ENCODE measurements at places on chromosomes 3 and 15.
A peak's percentile ranks its signal among the peaks of the same experiment; 100 is the strongest.

- peak; percentile 38 for DNase-seq
Observed at GRCh38 chr15:82093774-82094211, 48.0 kb upstream of the MEX3B start.

GRCh38 chr3:175383371-175383770, 524.2 kb downstream of the NAALADL2 start:
- DNase-seq = no peak

GRCh38 chr3:22565393-22565792, 637.7 kb upstream of the UBE2E2 start:
- DNase-seq = no peak

GRCh38 chr3:32296251-32297204, 58.0 kb downstream of the CMTM8 start:
- DNase-seq = peak; percentile 63

DNA sequence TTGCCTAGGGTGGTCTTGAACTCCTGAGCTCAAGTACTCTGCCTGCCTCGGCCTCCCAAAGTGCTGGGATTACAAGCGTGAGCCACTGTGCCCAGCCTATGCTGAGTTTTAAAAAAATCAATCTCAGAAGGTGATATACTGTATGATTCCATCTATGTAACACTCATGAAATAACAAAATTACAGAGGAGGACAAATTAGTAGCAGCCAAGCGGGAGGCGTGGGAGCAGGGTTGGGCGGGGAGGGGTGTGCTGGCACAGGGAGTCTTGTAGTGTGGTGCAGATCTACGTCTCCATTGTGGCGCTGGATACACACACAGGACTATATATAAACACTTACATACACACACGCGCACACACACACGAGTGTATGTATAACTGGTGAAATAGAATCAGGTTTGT, 80.6 kb upstream of the LINGO1 start:
- no peak for DNase-seq

GRCh38 chr3:118991775-118992174, 42.9 kb downstream of the IGSF11 start:
- DNase-seq = no peak

DNA sequence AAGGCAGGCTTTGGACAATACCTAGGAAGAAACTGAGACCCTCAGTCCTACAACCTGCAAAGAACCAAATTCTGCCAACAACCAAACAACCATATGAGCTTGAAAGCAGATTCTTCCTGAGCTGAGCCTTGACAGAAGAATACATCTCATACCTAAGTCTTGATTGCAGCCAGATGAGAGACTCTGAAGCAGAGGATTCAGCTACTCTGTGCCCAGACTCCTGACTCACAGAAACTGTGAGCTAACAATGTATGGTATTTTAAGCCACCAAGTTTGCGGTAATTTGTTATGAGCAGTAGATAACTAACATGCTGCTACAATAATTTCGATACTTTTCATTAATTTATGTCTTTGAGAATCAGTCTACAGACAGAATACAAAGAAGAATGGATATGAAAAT, 325.1 kb upstream of the CBLB start:
- no peak for DNase-seq

DNA sequence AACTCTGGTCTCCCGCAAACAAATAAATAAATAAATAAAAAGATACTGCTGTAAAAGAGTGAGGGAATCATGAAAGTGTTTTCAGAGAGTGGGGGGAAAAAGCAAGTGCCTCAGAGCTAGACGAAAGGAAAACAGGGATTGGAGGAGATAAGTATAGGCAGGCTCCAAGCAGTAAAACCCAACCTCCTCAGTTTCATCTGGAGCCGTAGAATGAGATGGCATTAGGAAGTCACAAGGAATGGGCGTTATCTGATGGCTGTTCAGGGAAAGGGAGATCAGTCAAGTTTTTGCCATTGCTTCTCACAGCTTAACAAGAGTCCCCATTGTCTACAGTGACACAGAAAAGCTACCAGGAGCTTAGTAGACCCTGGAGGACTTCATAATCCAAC, 451.5 kb upstream of the PPP2R3A start:
- DNase-seq = no peak

- no peak for DNase-seq
Observed at GRCh38 chr3:23455775-23456174, 252.6 kb downstream of the UBE2E2 start.

DNA sequence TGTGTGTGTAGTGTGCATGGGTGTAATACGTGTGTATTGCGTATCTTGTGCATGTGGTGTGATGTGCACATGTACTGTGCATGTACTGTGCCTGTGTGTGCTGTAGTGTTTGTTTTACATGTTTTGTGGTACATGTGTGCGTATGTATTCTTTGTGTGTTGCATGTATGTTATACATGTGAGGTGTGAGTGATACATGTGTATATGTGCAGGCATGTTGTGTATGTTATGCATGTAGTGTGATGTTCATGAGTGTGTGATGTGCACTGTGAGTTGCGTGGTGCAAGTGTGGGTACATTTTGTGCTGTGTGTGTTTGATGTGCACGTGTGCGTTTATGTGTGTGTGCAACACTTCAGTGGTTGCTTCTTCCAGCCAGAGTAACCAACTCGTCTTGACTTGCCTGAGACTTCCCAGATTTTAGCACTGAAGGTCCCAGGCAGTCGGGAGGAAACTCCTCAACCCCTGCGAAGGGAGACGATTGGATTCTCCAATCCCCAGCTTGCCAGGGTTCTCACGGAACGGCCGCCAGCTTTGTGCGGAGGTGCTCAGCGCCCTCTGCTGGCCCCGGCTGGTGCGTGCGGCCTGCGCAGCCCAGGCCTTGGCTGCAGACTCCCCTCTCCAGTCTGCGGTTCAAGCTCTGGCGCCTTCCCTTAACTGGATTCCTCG, 3.6 kb downstream of the GALNT15 start:
- DNase-seq = peak; percentile 73

- no peak for DNase-seq
Observed at GRCh38 chr3:74420538-74421124, 193.8 kb downstream of the CNTN3 start.

- no peak for DNase-seq
Observed at GRCh38 chr3:11739123-11739522, 95.4 kb upstream of the VGLL4 start.

DNA sequence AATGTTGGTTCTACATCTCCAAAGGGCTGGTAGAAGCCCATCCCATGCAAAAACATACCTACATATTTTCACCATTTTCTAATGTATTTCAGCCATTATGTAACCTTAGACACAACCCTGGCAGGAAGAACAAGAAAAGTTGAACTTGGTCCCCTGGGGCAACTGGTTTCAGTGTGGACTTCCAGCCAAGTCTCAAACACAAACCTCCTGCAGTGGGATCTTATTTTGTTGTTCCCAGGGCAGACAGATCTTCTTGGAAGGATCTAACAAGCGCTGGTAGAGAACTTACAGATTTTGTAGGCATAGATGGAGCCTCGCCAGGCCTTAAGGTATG, 96.3 kb downstream of the ADAMTS17 start:
- DNase-seq = no peak

GRCh38 chr3:45509038-45509767, 85.3 kb upstream of the LIMD1 start:
- peak; percentile 76 for DNase-seq

DNA sequence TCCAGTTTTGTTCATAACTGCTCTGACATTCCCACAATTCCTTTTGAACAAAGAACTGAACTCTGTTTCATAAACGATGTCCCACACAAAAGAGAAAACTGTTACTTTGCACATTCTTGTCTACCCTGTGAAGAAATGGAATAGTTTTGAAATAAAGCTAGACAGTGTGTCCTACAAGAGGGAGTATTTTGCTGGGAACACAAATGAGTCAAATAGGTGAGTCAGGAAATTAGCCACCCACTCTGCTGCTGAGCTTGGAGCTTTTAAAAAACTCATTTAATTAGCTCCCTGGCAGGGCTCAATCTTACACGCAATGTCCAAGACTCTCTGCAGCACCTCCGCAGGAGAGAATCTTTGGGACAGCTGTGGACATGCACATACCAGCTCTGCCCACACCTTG, 193.4 kb downstream of the SLC9A9 start:
- no peak for DNase-seq

DNA sequence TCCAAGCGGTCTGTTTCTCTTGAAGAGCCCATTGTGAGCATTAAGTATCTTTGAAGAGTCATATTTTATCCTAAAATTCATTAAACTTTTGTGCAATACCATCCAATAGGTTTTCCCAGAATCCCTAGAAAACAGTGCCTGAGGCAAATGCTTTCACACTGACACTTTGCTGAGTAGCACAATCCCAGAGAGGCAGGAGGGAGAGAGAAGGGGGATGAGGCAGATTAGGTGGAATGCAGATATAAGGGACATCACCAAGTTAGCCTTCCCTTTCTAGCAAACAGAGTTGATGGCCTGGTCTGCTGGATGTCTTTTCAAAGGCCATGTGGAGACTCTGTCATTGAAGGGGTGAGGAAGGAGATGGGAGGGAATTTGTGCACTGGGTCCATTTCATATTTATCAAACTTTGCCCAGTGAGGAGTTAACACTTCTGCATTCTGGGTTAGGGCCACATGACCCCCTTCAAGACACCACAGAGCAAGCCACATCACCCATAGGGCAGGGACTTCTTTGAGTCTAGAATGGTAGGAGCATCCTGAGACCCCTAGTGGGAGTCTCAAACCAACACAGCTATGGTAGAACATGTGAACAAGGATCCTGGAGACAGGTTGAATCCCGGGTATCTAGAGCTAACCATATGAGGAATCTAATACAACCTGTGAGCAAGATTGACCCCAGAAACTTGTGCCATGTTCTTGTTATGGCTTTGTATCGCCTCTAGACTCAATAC, 32.0 kb upstream of the SEMA6D start:
- DNase-seq = no peak

DNA sequence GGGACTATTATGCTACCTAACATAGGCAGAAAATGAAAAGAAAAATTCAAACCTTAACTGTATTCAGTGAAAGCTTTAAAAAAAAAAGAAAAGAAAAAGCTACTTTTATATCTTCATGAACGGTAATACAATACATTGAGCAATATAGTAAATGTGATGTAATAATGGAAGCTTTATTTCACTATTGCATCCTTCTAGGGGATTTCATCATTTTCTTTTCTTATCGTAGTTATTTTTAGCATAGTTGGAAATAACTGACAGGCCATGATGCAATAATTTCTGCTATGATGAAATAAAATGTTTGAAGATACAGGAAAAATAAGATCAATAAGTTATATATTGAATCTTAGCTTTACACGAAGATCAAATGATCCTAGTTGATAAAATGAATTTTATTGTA, 40.3 kb upstream of the ZCWPW2 start:
- DNase-seq = no peak

DNA sequence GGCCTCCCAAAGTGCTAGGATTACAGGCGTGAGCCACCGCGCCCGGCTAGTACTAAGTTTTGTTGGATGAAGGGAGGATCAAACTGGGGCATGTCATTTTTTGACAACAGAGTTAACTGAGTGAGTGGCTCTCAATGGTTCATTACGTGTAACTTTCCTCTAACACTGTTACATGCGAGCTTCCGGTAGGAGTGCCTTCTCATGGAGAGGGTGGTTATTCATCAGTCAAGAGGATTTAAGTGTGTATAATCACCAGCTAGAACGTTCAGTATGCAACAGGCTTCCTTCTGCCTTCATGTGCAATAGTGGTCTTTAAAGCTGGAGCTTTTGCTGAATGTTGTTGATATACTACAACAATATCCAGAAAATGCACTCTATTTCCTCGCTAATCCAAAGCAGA, 19.1 kb upstream of the GOLGA8A start:
- no peak for DNase-seq

DNA sequence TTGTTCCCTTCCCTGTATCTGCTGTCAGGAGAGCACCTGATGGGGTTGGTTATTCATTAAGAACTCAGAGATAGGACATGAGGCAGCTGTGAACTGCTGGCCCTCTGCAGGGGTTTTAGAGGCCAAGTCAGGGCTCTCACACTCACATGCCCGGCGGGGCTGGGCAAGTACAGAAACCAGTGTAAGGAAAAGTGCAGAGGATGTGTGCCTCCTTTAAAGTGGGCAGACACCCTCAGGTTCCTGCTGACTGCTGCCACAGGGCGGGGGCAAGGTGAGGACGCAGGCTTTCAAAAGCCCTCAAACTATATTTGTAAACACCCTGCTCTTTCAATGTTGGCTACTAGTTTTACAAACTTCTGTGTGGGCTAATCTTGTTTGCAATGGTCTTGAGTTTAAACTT, 22.4 kb downstream of the CXCR6 start:
- no peak for DNase-seq

DNA sequence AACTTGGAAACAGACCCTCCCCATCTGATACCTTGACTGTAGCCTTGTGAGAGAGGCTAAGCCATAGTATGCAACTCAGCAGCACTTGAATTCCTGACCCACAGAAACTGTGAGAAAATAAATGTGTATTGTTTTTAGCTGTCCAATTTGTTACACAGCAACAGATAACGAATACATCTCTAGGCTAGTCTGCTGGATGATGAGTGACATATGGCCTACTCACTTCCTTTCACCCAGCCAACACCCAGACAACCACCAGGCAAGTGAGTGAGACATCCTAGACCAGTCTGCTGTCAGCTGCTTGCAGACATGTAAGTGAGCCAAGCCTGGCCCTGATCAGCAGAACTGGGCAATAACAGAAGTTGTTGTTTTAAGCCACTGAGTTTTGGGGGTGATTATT, 19.2 kb upstream of the SMAD6 start:
- DNase-seq = no peak

DNA sequence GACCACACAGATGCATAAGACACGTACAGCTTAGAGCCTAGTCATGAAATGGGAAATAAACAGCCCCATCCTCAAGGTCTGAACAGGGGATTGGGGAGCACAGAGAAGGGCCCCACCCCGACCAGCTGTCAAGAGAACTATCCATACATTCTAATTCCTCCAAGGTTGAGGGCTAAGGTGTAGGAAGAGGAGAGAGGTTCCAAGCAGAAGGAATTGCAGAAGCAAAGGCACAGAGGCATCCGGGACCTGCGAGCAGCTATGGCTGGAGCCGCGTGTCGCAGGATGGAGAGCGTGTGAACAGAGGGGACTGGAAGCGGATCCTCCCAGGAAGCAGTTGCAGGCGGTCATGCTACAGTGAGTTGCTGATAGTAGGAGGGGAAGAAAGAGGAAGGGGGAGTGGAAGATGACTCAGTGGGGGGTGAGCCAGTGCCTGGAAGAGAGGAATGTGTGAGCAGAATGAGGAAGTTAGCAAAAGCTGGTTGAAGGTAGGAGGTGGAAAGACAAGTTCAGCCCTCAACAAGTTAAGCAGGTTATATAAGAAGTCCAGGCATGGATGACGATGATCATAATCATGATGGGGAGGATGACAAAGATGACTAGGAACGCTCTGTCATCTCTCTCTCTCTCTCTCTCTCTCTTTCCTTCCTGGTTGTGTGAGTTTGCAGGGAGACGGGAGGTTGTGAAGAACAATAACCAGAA, 89.7 kb downstream of the LIPC start:
- DNase-seq = peak; percentile 16
